Pancreas (tissue), 10 donors: ENCODE measurements at places on chromosomes 4 and X. TPM values are rescaled to one million over a fixed set of nuclear protein-coding genes. Genes with fewer than 3 reads are reported as not detected.

The MGST2 gene
- 60.8 TPM for polyA plus RNA-seq

DNA sequence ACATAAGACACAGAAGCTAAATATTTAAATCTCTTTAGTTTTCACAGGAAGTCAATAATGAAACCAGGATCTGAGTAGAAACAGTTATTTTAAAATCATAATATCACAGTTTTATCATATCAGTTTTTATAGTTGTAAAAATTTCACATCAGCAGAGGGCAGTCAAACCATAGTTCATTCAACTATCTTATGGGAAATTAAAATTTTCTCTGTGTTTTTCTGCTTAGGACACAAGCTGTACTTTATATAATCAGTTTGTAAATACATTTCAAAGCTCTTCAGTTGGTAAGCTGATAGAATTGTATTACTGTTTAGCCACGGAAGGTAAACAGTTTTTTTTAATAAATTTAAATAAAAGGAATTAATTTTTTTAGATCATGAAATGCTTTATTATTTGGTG, 204.8 kb upstream of the NUDT6 start:
- DNase-seq: no peak

- no peak for DNase-seq
These were observed 11.4 kb upstream of the PARM1 start for GRCh38 chr4:74921490-74921889.

GRCh38 chr4:156539376-156539775, 432.2 kb downstream of the PDGFC start:
- no peak for DNase-seq
